ENCODE measurements at places on chromosomes 12 and 14.

GRCh38 chr12:109255377-109255776, 53.7 kb downstream of the FOXN4 start:
- no peak for DNase-seq

GRCh38 chr14:66495218-66496098, 9.3 kb downstream of the CCDC196 start:
- DNase-seq: no peak

DNA sequence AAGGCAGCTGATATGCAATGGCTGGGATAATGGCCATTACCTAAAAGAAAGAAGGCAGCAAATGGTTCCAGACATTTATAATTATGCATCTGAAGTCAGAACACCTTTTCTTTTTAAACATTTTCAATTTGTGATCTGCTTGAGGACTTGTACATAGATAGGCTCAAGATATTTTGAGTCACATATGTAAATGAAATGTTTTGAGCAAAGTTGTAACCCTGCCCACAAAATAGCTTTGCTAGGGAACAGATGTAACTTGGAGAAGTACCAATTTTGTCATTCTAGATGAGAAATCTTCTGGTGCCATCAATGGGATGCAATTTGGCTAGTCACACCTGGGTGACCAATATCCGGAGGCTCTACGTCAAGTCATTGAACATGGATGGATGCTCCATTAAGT, 123.1 kb downstream of the FLRT2 start:
- no peak for DNase-seq

- no peak for DNase-seq
These were observed 25.6 kb downstream of the CRACR2A start for GRCh38 chr12:3727354-3727753.

- no peak for DNase-seq
These were observed 106.3 kb downstream of the SPTSSA start for GRCh38 chr14:34355584-34356263.

DNA sequence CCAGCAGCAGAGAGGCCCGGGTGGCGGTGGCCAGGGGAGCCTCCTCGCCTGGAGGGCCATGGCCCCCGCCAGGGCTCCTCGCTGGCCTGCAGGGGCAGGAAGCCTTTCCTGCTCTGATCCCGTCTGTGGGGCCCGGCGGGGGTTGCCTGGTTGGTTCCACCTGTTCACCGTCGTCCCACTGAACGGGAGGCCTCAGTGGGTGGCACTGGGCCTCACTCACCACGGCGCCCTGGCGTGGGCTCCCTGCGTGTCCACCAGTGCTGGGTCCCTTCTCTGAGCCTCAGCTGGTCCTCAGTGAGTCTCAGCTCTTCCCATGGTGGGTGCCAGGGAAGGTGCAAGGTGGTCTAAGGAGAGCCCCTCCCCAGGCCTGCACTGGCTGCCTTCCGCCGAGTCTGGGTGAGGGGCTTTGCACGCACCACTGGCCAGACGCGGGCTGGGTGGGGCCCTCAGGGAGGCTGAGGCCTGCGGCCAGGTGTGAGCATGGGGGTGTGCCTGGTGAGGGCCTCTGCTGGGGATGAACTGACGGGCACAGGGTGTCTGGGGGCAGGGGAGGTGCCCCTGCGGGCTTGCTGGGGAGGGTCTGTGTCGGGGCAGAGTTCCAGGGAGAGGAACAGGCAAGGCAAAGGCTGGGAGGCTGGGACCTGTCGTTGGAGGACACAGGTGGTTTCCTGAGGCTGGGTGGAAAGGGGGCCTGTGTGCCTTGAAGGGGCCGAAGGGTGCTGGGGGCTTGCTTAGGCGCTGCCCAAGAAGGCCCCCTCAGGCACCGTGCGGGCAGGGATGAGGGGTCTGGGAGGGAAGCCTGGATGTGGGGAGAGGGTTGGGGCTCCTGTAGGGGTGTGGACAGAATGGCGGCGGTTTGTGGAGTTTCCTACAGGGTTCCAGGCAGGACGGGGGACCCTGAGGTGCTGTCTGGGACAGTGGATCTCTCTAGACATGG, 339.8 kb downstream of the TMEM121 start:
- DNase-seq: no peak

- DNase-seq: no peak
These were observed 6.7 kb upstream of the CLEC7A start for GRCh38 chr12:10136637-10137205.

GRCh38 chr12:113923251-113923650, 42.9 kb downstream of the RBM19 start:
- DNase-seq: no peak

DNA sequence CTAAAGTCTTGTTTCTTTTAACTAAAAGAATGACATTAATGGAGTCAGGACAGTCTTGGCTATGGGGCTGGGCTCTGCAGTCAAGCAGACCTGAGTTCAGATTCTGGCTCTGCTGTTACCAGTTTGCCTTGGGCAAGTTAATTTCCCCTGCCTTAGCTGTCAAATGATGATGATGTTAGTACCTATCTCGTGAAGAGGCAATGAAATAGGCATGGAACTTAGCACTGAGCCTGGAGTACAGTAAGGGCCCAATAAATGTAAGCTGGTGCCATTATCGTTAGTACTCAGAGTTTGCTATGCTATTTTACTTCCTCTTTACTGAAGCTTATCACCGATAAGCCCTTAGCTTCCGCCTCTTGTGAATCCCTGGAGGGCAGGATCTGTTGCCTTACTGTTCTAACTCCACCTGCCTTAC, 8.5 kb downstream of the FBXW8 start:
- no peak for DNase-seq

GRCh38 chr14:86989285-86989684, 1003.7 kb downstream of the GALC start:
- DNase-seq: no peak

DNA sequence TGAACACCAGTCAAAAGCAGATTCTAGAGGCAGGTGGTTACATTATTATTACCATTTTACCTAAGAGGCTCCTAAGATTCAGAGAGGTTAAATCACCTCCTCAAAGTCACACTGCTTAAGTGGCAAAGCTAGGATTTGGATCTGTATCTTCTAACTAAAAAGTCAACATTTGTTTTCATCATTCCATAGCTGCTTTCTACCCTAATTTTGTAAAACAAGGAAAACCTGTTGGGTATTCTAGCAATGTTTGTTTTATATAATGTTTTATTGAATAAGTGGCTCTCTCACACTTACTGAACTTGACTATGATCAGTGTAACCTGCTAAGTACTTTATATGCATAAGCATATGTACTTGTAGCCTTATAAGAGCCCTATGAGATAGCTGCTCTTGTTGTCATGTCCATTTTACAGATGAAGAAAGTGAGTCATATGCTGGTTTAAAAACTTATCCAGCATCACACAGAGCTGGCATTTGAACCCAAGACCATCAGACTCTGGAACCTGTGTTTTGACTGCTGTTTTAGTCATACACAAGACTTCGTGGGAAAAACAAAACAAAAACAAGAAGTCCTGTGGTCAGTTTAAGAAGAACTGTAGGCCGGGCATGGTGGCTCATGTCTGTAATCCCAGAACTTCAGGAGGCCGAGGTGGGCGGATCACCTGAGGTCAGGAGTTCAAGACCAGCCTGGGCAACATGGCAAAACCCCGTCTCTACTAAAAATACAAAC, 31.7 kb upstream of the EVL start:
- no peak for DNase-seq

Measured in iPS DF 6.9 (cell line).